ENCODE measurements at places on chromosomes 12 and 14.

DNA sequence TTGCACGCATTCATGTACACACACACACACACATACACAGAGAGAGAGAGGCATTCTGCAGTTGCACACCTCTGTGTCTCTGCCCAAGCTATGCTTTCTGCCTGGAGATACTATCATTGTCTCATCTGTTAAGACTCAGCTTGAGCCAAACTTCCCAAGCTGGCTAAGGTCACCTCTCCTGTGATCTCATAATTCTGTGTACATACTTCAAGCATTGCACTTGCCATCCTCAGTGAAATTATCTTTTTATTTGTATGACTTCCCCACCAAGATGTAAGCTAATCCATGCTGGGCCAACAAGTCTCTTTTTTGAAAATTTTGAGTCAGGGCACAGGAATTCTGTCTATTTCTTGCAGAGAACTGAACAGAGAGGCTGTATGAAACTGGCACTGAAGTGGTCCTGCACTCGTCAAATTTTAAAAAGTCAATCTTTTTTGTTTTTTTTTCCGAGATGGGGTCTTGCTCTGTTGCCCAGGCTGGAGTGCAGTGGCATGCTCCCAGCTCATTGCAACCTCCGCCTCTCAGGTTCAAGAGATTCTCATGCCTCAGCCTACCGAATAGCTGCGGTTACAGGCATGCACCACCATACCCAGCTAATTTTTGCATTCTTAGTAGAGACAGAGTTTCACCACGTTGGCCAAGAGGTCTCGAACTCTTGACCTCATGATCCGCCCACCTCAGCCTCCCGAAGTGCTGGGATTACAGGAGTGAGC is 44.3 kb downstream of the TMTC1 start:
- DNase-seq = no peak

- DNase-seq = no peak
Measured at GRCh38 chr14:50955373-50956043, 11.2 kb upstream of the PYGL start.

- no peak for DNase-seq
Measured at GRCh38 chr12:106378788-106379187, 21.2 kb downstream of the POLR3B start.

- no peak for DNase-seq
Measured at GRCh38 chr12:79329933-79330332, 360.8 kb downstream of the PAWR start.

DNA sequence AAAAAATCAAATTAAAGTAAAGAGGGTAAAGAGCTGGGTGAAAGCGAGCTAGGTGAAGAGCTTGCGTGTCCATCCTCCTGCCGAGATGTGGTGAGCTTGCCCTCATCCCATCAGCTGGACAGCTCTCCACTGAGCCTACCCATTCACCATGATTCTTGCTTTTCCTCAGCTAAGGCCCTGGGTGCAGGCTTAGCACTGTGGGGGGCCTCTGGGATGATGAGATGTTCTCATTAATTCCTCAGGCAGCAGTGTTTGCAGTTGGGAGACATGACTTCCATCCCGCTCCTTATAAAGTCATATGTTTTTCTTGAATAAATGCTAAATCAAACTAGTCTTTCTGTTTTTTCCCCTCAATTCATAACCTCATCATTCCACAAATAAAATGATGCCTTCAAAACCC is 18.0 kb downstream of the PHLDA1 start:
- no peak for DNase-seq
